NCI-H2081 treated with DMSO at 0.1 percent for 48 hours (cell line): ENCODE measurements at places on chromosomes 3 and 15.

DNA sequence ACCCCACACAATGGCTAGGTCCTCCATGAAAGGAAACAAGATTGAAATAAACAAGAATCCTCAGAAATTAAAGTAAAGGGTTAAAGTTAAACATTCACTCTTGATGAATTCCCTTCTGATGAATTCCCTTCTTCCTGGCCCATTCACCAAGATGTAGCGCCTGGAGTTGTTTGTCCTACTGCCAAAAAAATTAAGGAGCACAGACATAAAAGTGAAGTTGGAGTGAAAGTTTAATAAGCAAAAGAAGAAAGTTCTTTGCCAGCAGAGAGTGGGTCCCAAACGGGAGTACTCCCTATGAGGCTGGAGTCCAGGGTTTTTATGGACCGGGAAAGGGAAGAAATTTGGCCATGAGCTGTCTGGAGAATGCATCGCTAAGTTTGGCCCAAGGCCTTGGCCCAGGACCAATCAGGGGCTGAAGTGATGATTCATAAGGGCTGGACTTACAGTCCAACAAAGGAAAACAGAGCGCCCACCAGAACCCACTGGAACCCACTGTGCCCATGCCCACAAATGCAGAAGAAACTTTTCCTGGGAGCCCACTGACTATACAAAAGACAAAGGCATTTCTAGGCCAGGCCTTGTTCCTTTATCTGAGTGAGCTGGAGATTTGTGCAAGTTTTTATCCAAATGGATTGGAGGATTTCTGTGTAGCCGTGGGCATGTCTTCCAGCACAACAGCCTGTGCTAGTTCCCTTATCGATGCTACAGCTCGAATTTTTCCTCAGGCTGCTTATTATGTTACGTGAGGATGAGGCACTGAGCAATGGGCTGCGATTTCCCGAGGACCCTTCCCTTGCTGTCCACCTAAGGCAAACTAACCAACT lies 1561.6 kb downstream of the OTOL1 start:
- DNase-seq = no peak

DNA sequence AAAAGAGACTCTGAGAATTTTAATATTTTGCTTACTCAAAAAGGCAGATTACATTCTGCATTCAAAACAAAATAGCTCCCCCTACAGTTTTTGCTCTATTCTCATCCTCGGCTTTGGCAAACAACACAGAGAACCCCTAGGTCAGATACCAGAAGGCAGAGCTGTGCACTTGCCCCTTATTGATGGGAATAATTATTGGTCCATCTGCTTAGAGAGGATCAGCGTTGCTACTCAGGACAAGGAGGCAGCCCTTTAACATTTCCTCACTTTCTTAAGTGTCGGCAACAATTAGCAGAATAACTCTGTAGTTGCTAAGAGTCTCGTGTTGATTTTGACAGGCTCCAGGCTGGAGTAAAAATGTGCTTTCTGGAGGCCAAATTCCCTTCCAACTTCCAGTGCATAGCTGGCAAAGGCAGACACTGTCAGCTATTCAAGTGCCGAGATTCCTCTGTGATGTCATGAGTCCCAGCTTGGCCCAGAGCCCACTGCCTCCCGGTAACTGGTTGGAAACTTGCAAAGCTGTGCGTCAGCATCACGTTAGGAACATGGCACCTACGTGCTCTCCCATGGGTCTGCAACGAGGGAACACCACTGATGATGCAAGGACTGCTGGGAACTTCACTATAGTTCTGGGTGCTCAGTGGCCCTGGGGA lies 482.7 kb upstream of the ADAMTS9 start:
- no peak for DNase-seq

DNA sequence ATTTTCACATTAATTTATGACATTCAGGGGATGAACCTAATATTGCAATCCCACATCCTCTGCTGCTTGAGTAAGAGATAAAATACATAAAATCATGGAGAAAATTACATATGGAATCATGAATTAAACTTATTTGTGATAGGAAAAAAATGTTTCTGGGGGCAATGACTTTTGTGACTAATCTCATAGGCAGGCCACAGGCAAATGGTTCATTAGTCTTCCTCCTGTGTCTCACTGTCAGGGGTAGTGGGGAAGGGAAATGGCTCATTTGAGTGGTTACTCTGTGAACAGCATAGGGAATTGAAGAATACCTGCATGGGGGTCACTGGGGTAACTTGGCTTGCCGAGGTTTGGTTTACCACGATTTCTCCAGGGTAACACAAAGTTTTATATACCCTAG lies 72.0 kb downstream of the TFG start:
- DNase-seq = no peak

- no peak for DNase-seq
Observed at GRCh38 chr3:169945313-169945712, 21.3 kb upstream of the SEC62 start.

GRCh38 chr15:63908991-63909390 lies 75.2 kb upstream of the HERC1 start:
- DNase-seq = no peak

DNA sequence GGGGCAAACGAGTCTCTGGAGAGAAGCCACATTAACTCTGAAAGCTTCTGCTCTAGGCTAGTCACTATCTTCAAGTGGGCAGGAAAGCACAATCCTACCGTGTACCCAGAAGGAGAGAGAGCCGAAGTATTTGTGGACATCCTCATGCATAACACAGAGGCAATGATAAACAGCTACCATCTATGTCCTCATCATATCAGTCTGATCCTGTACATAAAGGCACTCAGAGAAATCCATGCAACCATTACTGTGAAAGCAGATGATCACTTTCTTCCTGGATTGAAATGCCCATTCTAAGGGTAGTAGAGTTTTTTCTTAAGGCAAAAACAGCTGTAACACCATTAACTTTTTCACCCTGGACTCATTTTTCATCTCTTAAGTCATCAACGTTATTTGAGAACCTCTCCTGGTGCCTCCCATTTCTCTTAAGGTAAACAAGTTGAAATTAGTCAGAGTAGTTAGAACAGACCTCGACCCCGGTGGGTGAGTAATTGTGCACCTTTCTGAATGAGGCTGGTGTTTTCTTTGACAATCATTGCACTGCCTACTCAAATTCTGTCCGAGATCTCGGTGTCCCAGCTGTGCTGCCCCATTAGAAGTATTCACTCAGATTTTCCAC lies 327.4 kb downstream of the SHQ1 start:
- no peak for DNase-seq

GRCh38 chr3:7194071-7194835 lies 333.3 kb downstream of the GRM7 start:
- no peak for DNase-seq

DNA sequence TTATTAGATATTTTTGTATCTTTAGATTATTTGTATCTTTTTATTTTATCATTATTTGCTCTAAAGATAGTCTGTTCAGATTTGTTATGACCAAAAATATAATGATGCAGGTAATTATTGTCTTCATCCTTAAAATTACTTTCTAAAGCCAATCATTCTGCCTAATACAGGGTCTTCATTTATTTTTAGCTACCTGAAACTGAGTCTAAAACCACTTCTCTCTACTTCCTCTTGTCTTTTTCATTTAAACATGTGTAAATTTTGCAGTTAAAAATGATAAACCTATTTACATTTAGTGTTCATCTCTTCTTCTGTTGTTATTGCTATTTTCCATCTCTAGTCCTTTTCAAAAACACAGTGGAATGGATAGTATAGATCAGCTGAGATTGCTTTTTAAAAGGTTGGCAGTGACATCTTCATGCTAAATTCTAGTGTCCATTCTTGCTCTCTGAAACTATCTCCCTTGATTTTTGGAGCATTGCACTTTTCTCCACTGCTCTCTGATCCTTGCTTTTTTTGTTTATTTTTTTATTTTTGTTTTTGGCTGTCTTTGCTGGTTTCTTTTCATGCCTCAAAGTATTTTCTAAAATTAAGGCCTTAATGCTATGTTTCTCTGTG lies 91.8 kb downstream of the UBE2E2 start:
- no peak for DNase-seq

GRCh38 chr3:25817107-25817506 lies 27.2 kb downstream of the OXSM start:
- DNase-seq = no peak

DNA sequence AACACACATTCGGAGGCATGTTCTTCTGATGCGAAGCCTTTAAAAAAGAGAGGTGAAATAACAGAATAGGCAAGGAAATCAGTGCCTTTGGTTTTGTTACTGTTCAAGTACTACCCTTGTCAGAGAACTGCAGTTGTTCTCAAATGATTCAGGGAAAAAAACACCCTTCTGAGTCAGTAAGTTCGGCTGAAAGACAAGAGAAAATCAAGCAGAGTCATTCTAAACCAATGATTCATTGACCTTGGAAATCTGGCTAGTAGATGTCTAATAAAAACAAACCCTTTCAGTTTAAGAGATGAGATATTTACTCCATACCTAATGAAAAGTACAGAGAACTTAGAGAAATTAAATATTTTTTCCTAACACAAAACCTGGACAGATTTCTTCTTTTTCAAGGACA lies 72.7 kb upstream of the ABI3BP start:
- no peak for DNase-seq

DNA sequence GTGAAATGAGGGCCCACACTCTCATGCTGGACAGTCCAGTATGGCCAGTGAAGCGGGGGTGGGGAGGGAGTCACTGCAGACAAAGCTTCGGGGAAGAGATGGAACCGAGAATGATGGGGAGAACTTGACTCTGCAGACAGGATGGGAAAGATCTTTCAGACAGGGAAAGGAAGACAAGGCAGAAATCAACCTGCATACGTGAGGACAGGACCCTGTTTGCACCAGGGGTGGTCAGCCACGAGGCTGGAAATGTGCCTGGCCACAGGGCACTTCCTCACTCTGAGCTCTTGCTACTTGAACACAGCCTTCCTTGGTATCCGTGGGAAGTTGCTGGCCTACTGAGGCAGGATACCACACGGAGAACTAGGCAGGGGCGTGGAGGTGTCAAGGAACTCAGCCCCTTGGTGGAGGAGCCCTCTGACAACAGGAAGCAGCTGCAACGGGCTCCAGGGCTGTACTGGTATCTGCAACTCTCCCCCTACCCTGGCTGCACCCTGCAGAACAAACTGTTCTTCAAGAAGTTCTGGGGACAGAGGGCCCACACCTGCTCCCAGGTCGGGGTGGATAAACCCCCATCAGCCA lies 9.3 kb upstream of the SRP14 start:
- DNase-seq = no peak

DNA sequence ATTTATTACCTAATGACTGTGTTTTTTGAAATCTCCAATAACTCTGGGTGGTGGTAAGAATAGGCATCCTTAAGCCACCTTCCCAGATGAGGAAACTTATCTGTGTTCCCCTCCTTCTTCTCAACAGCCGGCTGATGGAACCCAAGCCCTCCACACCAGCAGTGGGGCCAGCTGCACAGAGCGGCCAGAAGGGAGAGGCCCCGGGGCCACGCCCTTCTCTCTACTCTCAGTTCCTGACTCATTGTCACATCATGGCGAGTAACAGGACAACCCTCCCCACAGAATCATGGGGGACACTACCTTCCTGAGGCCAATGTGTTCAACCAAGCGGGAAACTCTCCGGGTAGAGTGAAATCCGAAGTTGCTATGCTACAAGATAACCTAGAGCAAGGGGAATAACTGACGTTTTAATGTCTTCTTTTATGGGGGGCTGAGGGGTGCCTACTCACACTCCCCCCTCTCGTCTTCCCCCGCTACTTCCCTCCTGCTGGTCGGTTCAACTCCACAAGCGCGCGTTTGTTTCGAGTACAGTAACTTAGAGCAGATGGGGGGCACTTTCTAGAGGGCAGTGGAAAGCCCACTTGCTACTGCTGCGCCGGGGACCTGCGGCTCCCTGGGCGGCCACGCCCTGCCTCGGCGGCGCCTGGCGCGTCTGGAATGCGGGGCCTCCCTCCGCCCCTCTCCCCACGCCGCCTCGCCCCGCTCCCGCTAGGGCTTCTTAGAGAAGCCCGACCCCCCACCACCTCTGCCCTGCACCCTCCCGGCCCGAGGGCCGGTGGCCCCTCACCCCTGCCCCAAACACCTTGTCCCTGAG lies 621 bp downstream of the ANXA2 start:
- DNase-seq = no peak

- DNase-seq = no peak
Observed at GRCh38 chr15:62482785-62483429, 317.8 kb upstream of the C2CD4B start.

- DNase-seq = no peak
Observed at GRCh38 chr15:34655326-34655725, 71.9 kb upstream of the GOLGA8B start.

- DNase-seq = no peak
Observed at GRCh38 chr15:101578443-101578894, 73.7 kb downstream of the TM2D3 start.

GRCh38 chr15:96428742-96429141 lies 98.2 kb downstream of the NR2F2 start:
- DNase-seq = no peak

DNA sequence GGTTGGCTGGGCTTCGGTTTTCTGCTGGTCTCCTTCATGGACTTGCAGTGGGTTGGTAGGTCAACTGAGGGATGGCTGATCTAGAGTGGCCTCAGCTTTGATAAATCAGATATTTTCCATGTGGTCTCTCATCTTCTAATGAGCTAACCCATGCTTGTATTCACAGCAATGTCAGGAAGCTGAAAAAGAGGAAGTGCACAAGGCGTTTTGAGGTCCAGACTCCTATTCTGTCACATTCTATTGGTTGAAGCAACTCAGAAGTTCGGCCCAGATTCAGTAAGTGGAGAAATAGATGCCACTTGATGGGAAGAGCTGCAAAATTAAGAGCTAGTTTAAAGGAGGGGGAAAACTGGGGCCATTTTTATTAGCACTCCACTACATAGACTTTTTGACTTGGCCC lies 361.2 kb downstream of the DIPK2A start:
- DNase-seq = no peak

GRCh38 chr3:103181160-103181559 lies 746.3 kb downstream of the ZPLD1 start:
- no peak for DNase-seq

- no peak for DNase-seq
Observed at GRCh38 chr3:24355806-24356205, 138.8 kb downstream of the THRB start.

DNA sequence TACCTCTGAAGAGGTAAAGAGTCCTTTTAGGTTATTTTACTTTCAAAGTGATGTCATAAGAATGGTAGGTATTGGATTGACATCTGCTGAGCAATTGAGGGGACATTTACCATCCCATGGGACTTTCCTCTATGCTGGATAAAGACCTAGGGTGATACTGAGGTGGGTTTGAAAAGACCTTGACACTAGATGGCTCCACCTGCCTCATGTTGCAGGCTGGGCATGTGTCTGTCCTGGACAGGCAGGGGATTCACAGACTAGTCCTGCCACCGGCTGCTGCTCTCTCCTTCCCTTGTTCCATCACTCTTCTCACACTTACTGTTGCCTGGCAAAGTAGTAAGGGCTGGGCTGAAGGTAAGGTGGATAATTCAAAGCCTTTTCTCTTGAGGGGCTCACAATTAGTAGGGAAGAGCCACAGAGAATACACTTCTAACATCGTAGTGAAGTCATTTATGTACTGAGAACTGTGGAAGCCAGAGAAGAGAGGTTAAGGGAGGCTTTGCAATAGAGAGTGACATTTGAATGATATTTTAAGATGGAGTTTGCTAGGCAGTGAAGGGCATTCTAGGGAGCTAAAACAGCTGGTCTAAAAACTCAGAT lies 27.7 kb downstream of the TRAK1 start:
- DNase-seq = no peak
